ENCODE measurements at places on chromosomes 6 and 20.

DNA sequence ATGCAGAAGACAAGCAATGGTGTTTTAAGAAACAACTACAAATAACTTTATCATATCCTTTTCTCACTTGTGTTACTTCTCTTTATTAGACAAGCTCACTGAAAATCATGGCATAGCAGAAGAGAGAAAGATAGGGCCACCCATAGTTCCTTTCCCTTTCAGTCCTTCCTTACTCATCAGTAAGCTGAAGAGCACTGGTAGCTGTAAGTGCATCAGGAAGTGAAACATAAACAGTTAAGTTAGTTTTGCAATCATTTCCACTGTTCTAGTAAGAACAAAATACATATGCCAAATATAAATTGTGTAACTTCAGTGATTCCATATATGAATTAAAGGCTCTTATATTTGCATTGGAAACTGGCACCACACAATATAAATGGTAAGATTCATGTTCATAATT is 220.1 kb downstream of the HACE1 start:
- no peak for DNase-seq

GRCh38 chr6:111657146-111657545 is 51.5 kb upstream of the TRAF3IP2 start:
- DNase-seq, result no peak

- no peak for DNase-seq
Measured at GRCh38 chr6:54624779-54625178, 221.8 kb upstream of the FAM83B start.

- DNase-seq, result peak; percentile 68
Measured at GRCh38 chr6:7541175-7542064, at the start of gene DSP. TSS of gene DSP (plus strand) at chr6:7541671. CDS start at chr6:7541916, 245 bp downstream.

- no peak for DNase-seq
Measured at GRCh38 chr6:46486181-46486580, 5.1 kb downstream of the RCAN2 start.

All from left ventricle myocardium inferior (tissue), 1 donor.